Fibroblast of skin of scalp (primary cell): ENCODE measurements at places on chromosomes 3 and 15.

- DNase-seq = no peak
Measured at GRCh38 chr3:142065932-142066331, 83.4 kb downstream of the TFDP2 start.

DNA sequence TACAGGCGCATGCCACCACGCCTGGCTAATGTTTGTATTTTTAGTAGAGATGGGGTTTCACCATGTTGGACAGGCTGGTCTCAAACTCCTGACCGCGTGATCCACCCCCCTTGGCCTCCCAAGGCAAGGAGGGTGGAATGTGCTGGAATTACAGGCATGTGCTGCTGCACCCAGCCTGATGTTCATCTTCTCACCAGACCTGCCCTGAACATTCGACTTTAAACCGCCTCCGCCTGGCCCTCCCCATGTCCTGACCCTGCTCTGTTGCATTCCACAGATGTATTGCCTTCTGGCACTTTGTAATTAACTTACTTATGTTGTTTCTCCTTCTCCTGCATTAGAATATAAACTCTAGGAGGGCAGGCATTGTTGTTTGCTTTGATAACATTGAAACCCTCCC is 102.1 kb downstream of the LINGO1 start:
- peak; percentile 47 for DNase-seq

DNA sequence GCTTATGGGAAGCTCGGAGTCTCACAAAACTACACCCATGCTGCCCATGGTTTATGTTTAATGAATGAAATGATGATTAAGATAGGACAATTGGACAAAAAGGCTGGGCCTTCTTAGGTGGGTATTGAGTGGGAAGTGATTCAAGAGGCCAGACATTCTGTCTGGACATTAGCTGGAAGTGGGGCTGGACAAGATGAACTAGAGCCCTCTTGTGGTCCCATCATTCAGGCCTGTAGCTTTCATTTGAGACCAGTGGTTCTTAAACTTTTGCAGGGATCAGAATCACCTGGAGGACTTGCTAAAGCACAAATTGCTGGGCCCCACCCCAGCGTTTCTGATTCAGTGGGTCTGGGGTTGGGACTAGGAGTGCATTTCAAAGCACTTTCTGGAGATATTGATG is 290.4 kb upstream of the CTDSPL start:
- DNase-seq = no peak

DNA sequence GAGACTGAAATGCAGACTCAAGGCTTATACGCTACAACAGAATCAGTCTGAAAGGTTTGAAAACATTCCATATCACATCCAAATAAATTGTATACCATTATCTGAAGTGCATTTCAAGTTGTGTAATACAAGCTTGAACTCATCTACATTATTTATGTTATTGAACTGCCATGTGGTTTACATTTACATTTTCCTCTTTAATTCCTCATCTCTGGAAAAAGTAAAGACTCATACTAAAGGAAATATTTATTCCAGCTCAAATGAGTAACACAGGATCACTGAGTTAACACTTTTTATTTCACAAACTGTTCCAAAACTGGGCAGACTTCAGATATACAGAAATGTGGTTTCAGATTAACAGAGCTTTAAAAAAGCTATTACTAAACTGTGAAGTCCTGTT is 282.5 kb downstream of the ULK4 start:
- peak; percentile 49 for DNase-seq

DNA sequence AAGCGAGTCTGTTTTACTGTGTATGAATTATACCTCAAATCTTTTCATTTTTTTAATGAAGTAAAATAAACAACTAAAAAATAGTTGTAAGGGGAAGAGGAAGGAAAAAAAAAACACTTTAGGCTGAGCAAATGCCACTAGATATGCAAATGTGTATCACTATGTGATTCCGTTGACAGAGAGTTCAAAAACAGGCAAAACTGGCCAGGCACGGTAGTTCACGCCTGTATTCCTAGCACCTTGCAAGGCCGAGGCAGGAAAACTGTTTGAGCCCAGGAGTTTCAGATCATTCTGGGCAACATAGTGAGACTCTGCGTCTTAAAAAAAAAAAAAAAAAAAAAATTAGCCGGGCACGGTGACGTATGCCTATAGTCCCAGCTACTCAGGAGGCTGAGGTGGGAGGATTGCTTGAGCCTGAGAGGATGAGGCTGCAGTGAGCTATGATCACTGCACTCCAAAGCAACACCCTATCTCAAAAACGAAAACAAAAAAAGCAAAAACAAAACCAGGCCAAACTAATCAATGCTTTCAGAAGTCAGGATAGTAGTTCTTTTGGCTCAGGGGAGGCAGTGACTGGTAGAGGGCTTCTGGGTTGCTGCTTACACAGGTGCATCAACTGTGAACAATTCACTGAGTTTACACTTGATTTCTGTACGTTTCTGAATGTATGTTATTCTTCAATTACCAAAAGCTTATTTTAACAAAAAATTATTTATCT is 7.4 kb downstream of the PRC1 start:
- no peak for DNase-seq

DNA sequence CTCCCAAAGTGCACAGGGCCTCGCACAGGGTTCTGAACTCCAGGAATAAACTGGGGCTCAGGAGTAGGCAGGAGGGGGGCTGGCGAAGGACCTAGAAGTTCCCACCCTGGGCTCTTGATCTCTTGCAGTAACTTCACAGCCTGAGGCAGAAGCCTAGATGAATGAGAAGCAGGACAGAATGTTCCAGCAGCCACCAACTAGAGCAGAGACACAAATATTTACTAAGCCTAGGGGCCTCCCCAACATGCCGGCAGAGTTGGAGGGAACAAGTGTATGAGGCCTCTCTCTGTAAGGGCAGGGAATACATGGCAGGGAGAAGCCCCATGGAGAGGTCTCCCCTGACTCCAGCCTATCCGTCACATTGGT is 25.3 kb upstream of the C15orf39 start:
- no peak for DNase-seq

DNA sequence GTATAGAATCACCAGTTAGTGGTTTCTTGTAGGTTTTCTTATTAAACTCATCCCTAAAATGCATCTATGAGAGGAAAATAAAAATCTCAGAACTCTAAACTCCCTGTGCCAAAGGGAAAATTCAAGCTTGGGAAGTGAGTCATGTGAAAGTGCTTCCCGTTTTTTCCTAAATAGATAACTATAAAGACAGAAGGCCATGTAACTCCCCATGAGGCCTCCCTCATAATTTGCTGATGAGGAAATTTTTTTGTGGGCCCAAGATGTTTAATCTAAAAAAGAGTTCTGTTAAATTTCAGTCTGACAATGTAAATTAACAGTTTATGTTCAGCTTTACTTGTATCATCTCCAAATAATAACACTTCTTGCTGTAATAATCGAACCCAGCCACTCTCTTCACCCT is 1273.9 kb downstream of the OTOL1 start:
- DNase-seq = no peak

- DNase-seq = no peak
Measured at GRCh38 chr3:107416138-107416537, 38.9 kb downstream of the CCDC54 start.

DNA sequence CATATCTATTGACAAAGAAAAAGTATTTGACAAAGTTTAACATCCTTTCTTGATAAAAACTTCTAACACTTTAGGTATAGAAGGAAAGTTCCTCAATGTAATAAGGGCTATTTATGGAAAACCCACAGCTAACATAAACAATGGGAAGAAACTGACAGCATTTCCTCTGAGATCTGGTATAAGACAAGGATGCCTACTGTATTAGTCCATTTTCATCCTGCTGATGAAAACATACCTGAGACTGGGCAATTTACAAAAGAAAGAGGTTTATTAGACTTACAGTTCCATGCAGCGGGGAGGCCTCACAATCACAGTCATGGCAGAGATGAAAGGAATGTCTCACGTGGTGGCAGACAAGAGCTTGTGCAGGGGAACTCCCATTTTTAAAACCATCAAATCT is 17.8 kb upstream of the CLDN1 start:
- DNase-seq = no peak

- DNase-seq = peak; percentile 93
Measured at GRCh38 chr3:191412759-191413158, 48.2 kb upstream of the PYDC2 start.

GRCh38 chr15:65081758-65082157 is 5.2 kb downstream of the KBTBD13 start:
- no peak for DNase-seq

- peak; percentile 55 for DNase-seq
Measured at GRCh38 chr15:88342666-88343065, 86.1 kb upstream of the NTRK3 start.
